ENCODE measurements at places on chromosomes 5 and 9.

GRCh38 chr9:114709636-114710035 lies 27.6 kb upstream of the TEX48 start:
- DNase-seq = no peak

- DNase-seq = peak; percentile 15
Observed at GRCh38 chr5:140342896-140343295, 3.5 kb downstream of the HBEGF start.

- DNase-seq = peak; percentile 46
Observed at GRCh38 chr9:112012026-112012902, 115.7 kb downstream of the UGCG start.

DNA sequence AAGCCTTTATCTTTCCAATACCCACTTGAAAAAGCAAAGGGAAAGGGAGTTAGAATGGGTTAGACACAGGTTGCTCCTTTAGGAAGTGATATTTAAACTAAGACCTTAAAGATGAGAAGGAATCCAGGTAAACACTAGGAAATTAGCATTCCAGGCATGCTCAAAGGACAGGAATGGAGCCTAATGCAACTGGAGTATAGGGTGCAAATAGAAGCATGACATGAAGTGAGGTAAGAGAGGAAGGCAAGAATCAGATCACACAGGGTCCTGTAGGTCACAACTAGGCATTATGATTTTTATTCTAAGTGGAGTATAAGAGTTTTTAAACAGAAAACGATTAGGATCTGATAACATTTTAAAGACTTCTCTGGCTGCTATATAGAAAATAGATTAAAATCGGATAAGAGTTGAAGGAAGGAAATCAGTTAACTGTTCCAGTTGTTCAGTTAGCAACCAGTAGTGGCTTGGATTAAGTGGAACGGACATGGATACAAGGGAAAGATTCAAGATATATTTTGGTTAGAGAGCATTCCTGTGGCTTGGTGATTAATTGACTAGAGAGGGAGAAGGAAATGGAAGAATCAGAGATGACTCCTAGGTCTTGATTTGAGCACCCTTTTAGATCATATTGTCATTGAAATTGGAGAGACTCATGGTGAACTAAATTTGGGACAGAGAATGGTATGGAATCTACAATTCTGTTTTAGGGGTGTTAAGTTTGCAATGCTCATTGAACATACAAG lies 95.9 kb downstream of the FBXO4 start:
- no peak for DNase-seq

All from GF-D8 (cell line).